ENCODE measurements at places on chromosomes 6 and 20. TPM values are rescaled to one million over a fixed set of nuclear protein-coding genes. Genes with fewer than 3 reads are reported as not detected.

DNA sequence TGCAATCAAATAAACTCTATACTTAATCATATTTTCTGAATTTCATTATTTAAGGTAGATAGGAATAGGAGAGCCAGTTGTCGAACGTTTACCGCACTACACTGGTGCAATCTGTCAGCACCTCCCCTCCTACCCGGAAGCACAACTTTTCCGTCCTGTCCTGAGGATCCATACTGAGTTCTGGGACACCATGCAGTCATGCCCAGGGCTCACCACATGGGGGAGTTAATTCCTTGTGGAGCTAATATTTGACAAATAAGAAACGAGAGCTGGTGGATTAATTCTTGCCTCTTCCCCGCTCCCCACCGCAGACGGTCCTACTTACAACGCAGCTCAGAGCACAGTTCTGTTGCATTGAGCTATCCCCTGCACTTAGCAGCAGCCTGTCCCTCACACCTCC, 107.7 kb upstream of the RALGAPA2 start:
- DNase-seq = no peak

DNA sequence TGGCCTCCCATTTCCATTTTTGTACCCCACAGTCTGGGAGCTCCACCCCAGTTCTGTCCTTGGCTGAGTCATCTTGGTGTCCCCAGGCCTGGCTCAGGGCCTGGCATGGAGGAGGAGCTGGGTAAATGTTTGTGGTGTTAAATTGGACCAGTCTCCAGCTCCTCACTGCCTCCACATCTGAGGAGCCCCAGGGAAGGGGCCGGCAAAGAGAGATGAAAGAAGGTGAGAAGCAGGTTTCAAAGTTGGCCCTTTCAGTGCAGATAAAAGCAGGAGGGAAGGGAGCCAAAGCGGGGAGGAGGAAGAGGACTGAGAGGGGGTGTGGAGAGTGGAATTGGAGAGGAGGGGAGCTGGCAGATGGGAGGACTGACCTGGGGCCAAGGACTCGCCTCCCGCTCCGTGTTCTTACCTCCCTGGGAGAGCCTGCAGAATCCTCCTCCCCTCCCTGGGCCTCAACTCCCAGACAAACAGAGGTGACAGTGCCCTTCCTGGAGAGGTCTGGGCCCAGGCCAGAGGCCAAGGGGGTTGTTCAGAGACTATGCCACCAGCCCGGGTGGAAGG, 89.0 kb downstream of the CD40 start:
- DNase-seq = no peak

DNA sequence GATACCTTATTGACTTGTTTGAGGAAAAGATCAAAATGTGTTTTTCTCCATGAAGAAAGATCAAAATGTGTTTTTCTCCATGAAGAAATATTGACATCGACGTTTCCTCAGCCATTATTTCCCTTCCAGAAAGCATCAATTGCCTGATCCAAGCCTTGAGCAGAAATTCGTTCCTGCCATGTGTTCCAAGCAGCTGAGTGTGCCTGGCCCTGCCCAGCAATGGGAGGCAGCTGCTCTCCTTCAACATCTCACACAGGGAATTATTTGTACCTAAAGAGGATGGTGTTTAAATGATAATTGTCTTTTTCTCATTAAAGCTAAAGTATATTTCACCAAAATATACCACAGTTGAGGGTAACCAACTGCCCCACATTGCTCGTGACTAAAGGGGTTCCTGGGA, 7.8 kb upstream of the DUSP22 start:
- no peak for DNase-seq

DNA sequence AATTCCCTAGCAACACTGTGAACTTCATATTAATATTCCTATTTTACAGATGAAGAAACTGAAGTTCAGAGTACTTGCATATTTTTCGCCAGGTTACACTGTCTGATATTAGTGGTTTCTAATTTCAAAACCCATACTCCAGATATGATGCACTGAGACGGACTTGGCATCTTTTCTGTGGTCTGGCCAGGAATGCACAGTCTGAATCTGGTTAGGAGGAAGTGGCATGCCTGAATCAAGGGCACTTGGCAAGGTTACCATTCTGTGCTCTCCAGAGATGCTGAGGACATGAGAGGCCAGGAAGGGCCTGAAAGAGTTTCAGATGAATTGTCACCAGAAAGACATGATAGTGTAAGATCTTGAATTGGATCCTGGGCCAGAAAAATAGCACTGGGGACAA, 150.1 kb downstream of the HAO1 start:
- no peak for DNase-seq

The TREML4 gene
- total RNA-seq = not detected

The LPA gene
- total RNA-seq = not detected

The NKX2-2 gene
- total RNA-seq = not detected

DNA sequence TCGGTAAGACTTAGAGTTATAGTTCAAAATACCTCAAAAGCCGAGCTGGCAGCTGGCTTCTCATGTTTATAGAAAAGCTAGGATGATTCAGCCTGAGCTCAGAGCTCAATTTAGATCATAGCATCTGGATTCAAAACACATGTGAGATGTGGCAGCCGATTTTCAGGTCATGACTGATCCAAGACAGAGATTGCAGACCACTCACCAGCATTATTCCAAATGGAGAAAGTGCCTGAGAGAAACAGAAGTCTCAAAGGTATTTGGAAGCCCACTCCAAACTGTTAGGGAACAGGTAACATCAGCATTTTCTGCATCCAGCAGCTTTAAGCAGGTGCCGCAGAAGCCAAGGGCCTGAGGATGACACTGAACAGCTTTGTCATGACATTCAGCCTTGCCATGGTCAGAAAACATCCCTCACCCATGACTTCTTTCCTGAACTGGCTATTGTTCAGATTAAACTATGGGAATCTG, 102.2 kb downstream of the BACH2 start:
- DNase-seq = no peak

The RCAN2 gene
- 3.4 TPM for total RNA-seq

DNA sequence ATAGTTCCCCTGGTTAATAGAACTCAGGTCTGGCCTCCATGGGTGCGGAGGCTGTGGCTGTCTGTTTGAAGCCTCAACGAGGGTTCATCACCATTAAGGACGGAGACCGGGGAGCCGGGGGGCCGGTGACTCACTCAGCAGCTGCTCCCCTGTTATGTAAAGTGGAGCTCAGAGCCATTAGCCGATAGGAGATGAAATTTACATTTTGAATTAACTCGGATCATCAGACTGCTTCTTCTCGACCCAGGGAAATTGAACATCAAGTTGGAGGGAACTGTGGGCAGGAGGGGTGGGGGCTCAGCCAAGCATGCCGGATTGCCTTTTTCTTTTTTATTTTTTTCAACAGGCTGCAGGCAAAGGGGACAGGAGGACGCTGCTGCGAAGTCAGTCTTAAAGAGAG, 12.3 kb downstream of the PCK1 start:
- DNase-seq = no peak

- DNase-seq = no peak
Measured at GRCh38 chr6:79440598-79440997, 96.6 kb downstream of the LCA5 start.

- DNase-seq = no peak
Measured at GRCh38 chr6:129314575-129314974, 395.4 kb downstream of the ARHGAP18 start.

- no peak for DNase-seq
Measured at GRCh38 chr6:150410906-150411305, 42.1 kb downstream of the IYD start.

GRCh38 chr20:46364670-46365486, 41.5 kb downstream of the ELMO2 start:
- DNase-seq = no peak

The TRIM31 gene
- not detected for total RNA-seq

DNA sequence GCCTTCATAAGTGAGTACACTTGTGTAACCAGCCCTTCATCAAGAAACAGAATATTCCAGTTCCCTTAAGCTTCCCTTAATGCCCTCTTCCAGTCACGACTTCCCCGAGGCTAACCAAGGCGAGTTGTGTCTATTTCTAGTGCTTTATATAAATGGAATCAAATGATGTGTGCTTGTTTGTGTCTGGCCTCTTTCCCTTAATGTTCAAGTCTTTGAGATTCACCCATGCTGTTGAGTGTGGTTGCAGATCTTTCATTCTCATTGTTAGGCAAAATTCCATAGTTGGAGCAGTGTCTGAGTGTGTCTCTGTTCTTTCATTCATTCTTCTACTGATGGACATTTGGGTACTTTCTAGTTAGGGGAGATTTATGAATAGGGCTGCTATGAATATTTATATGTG, 135.0 kb downstream of the CEBPB start:
- no peak for DNase-seq

The CDH26 gene
- total RNA-seq = 1.5 TPM

DNA sequence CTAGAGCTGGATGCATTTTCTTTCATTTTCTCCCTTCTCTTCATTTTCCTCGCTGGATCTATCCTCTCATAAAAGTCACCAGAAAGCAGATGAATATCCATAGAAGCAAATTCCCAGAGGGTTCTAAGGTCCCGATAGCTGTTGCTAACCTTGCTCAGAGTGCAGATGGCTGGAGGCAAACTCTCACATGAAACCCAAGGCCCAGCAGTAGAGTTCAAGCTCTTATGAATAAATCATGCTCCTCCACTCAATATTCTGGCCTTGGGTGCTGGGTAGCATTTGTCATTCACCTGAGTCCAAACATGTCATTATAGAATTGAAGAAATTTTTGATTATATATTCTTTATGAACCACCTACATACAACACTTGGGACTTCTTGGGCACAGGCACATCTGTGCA, 539.7 kb upstream of the MARCKS start:
- no peak for DNase-seq

- DNase-seq = no peak
Measured at GRCh38 chr6:150253489-150253888, 110.6 kb downstream of the PPP1R14C start.

GRCh38 chr6:104326173-104327001, 533.3 kb downstream of the HACE1 start:
- DNase-seq = no peak

GRCh38 chr20:6341491-6341890, 218.7 kb upstream of the FERMT1 start:
- DNase-seq = no peak

The IL17A gene
- total RNA-seq = not detected

The PRSS16 gene
- total RNA-seq = 0.82 TPM

- DNase-seq = no peak
Measured at GRCh38 chr6:109428889-109429477, 11.4 kb downstream of the PPIL6 start.

- DNase-seq = no peak
Measured at GRCh38 chr20:1448081-1448620, 18.5 kb downstream of the NSFL1C start.

DNA sequence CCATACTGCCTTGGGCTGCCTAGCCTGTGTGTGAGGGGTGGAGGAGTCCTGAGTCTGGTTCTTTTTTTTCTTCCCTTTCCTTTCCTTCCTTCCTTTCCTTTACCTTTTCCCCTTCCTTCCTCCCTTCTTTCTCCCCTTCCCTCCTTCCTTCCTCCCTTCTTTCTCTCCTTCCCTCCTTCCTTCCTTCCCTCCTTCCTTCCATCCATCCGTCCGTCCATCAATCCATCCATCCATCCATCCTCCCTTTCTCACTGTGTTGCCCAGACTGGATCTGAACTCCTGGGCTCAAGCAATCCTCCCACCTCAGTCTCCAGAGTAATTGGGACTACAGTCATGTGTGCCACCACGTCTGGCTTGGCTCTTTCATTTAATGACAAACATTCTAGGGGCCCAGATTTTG, 750.7 kb upstream of the CHD6 start:
- DNase-seq = no peak

The GGTLC1 gene
- not detected for total RNA-seq

The SMLR1 gene
- total RNA-seq = not detected

The TXLNB gene
- 0.23 TPM for total RNA-seq

- no peak for DNase-seq
Measured at GRCh38 chr6:143701349-143702234, 23.8 kb downstream of the PHACTR2 start.

The POFUT1 gene
- total RNA-seq = 34.0 TPM

- DNase-seq = no peak
Measured at GRCh38 chr20:19114410-19114809, 98.0 kb upstream of the SLC24A3 start.

- no peak for DNase-seq
Measured at GRCh38 chr6:9307786-9308185, 872.4 kb upstream of the SLC35B3 start.

The SNRPB2 gene
- total RNA-seq = 99.6 TPM

Data from activated CD8-positive, alpha-beta memory T cell treated with anti-CD3 and anti-CD28 coated beads, Interleukin-2, amount 10 ng/mL, durations not matched to agents 7 days and 5 days (primary cell).